ENCODE measurements at places on chromosomes 11 and 22.

DNA sequence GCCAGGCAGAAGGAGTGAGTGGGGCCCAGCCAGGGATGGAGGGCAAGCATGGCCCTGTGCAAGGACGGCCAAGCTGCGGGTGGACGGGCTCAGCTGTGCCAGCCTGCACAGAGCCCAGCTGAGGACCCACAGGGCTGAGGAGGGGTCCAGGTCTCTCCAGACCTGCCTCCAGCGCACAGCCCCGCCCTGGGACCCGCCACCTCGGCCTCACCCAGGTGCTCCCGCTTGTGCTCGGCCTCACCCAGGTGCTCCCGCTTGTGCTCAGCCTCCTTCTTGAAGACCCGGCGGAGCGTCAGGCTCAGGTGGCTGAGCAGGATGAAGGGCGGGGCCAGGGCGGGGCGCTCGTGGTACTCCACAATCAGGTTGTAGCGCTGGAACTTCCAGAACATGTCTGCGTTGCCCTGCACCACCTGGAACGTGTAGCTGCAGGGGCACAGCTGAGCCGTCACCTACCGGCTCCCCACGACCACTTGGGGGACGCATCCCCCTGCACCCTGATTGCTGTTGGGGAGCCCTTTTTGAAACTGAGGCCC lies 6.4 kb downstream of the TSSC4 start:
- DNase-seq, result no peak

GRCh38 chr11:74070723-74071492 lies 62.0 kb upstream of the UCP3 start:
- DNase-seq, result no peak

DNA sequence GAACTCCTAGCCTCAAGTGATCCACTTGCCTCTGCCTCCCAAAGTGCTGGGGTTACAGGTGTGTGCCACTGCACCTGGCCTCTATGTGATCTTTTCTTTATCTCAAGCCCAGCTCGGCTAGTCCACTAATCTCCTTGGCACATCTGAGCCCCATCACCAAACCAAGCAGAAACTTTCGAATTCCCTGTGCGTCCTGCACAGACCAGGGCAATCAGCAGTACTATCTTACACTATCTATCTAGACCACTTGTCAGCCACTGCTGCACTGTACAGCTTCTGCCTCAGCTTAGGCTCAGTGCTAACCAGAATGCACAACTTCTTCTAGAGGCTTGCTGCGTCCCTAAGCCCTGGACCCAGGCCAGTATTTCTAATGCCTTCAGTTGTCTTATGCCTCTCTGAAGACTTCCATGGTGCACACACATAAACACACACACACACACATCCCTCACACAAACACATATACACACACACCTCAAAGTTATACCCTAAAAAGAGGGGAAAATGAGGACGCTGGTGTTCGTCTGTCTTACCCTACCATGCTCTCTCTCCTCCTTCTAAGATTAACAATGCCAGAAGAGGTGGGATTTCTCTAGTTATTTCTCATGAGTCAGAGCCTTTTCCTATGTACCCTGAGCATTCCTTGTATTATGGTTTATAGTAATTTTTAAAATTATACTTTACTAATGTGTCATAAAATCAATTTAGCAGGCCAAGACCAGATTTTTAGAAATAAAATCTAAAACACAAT lies 59.3 kb upstream of the FAM181B start:
- DNase-seq, result no peak

DNA sequence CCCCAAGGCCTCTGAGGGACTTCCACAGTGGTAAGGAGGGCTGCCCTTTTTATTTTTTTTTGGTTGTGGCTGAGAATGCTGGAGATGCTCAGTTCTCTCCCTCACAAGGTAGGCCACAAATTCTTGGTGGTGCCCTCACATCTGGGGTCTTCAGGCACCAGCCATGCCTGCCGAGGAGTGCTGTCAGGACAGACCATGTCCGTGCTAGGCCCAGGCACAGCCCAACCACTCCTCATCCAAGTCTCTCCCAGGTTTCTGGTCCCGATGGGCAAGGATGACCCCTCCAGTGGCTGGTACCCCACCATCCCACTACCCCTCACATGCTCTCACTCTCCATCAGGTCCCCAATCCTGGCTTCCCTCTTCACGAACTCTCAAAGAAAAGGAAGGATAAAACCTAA lies 4.2 kb downstream of the THY1 start:
- DNase-seq, result no peak

DNA sequence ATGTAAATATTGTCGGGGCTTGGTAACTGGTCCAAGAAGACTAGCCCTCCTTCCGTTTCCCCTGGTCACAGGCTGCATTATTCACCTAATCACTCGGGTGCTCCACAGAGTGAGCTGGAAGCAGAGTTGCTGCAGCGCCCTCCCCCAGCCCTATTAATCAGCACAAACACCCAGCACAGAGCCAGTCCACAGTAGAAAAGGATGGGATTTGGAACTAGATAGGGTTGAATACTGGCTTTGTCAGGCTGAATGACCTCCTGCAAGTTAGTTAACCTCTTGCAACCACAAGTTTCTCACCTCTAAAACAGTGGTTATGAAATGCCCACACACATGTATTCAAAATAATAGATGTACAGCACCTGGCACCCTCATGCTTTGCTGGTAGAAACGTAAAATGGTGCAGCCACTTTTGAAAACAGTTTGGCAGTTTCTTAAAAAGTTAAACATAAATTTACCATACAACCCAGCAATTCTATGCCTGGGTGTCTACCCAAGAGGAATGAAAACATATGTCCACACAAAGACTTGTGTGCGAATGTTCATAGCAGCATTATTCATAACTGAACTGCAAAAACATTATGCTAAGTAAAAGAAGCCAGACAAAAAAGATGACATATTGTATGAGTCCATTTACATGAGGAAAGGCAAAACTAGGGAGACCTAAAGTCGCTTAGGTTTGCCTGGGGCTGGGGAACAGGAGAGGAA lies 31.7 kb upstream of the APLP2 start:
- DNase-seq, result no peak

DNA sequence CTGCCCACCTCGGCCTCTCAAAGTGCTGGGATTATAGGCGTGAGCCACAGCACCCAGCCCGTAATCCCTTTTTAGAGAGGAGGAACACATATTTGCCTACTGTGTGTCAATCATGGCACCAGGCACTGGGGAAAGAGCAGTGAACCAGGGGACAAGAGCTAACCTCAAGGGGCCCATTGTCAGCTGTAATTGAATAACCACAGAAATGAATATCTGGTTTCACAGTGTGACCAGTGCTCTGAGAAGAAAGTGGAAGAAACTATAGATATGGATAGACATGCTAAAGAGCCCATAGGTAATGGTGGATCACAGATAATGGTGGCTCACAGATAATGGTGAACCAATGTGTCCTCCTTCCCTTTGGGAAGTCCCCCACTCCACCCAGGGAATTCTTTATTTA lies 8.6 kb upstream of the KCTD14 start:
- DNase-seq, result no peak

DNA sequence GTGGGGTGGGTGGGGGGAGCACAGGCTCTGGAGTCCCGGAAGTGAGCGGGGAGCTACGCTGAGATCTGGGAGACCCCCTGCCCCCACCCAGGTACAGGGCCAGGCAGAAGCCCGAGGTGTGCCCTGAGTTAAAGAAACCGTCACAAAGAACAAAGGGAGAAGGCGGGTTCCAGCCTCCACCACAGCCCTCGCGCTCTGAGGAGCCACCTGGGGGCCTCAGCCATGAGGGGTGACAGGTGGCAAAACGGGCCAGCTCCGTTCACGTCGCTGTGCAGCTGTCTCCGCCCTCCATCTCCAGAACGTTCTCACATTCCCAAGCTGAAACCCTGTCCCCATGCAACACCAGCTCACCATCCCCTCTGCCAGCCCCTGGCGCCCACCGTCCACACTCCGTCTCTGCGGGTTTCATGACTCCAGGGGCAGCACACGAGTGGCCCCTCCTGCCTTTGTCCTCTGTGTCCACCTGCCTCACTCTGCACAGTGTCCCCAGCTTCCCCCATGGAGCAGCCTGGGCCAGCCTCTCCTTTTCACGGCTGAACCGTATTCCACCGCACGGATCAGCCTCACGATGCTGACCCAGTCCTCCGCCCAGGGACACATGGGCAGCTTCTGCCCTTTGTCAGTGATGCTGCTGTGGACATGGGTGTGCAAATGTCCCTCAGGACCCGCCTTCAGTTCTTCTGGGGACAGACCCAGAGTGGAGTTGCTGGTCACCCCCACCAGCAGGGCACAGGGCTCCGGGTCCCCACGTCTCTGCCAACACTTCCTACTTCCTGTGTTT lies 1.7 kb upstream of the MUC5B start:
- DNase-seq, result peak; percentile 12

GRCh38 chr11:1155274-1155693 lies 2.5 kb upstream of the MUC5AC start:
- no peak for DNase-seq

- DNase-seq, result no peak
Observed at GRCh38 chr11:108938604-108939003, 273.7 kb downstream of the DDX10 start.

GRCh38 chr11:113295993-113296392 lies 18.4 kb upstream of the TTC12 start:
- DNase-seq, result no peak

- no peak for DNase-seq
Observed at GRCh38 chr22:23067691-23068090, 2.6 kb upstream of the GNAZ start.

DNA sequence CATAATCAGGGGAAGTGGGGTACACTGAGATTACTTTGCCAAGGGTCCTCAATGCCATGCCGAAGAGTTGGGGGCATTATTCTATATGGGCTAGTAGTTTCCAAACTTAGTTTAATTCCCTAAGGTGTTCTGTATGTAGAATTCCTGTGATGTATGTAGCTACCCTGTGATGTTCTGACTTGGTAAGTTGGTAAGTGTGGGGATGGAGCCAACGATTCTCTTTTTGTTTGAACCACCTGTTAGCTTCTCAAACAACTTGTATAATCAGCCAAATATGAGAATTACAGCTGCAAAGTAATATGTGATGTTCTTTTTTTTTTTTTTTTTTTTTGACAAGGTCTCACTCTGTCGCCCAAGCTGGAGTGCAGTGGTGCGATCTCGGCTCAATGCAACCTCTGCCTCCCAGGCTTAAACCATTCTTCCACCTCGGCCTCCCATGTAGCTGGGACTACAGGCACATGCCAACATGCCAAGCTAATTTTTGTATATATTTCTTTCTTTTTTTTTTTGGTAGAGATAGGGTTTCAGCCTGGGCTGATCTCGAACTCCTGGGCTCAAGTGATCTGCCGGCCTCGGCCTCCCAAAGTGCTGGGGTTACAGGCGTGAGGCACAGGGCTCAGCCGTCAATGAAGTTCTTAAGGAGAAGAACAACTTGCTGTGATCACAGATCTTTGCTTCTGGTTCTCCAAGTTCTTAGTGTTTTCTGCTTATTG lies 315.2 kb upstream of the CCDC90B start:
- DNase-seq, result no peak

- DNase-seq, result peak; percentile 79
Observed at GRCh38 chr22:46053563-46054090, 76.7 kb upstream of the WNT7B start.

DNA sequence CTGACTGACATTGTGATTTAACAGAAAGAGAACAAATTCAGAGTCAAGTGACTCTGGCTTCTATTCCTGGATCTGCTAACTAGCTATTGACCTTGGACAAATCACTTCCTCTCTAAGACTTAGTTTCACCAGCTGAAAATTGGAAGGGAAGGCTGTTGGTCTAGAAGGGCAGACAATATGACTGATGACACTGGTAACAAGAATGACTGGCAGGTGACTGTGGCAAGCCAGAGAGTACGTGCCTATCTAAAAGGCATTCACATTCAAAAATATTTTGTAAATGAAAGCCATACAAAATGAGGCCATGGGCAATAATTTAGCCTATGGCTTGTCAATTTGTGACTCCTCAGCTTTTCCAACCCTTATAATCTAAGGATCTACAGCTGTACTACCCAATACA lies 23.5 kb downstream of the SERGEF start:
- DNase-seq, result no peak

- no peak for DNase-seq
Observed at GRCh38 chr11:61028135-61028729, 56.8 kb downstream of the CD6 start.

GRCh38 chr22:49088801-49089791 lies 738.6 kb downstream of the BRD1 start:
- DNase-seq, result no peak

GRCh38 chr11:1302041-1302460 lies 7.4 kb downstream of the TOLLIP start:
- DNase-seq, result no peak

DNA sequence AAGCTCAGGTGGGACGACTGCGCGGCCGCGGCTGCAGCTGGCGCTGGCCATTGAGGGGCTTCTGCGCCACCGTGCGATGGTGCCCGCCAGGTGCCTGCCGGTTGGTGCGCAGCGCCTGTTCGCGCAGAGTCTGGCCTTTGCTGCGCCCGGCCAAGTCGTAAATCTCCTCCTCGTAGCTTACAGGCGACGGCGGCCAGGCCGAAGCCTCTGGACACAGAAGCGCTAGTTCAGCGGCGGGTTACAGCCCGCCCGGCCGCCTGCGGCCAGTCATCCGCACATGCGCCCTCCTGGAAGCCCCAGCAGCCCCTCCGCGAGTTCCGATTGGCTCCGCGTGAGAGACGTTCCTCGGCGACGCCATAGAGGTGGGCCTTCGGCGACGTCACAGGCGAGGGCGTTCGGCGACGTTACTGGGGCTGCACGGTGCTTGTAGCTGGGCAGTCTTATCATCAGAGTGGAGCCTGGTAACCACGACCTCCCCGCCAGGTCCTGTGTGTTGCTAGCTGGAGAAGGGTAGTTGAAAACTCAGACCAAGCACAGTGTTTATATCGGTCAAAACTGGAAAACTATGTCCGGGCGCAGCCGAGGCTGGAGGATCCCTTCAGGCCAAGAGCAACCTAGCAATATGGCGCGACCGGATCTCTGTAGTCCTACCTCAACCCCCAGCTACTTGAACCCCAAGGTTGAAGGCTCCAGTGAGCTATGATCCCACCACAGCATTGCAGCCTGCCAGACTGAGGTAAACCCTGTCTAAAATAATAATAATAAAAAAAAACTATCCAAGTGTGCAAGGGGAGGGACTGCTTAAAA lies 265.7 kb downstream of the OR4C45 start:
- no peak for DNase-seq

GRCh38 chr11:119737366-119738058 lies 8.5 kb upstream of the NECTIN1 start:
- DNase-seq, result no peak

- DNase-seq, result no peak
Observed at GRCh38 chr11:78291503-78292108, 102.9 kb downstream of the USP35 start.

- DNase-seq, result peak; percentile 26
Observed at GRCh38 chr11:121841487-121842191, 274.4 kb downstream of the BLID start.

GRCh38 chr11:18145025-18145424 lies 12.7 kb downstream of the MRGPRX3 start:
- DNase-seq, result no peak

- DNase-seq, result no peak
Observed at GRCh38 chr11:96158126-96158525, 184.9 kb downstream of the MAML2 start.
